ENCODE measurements at places on chromosomes 2 and 18. TPM values are rescaled to one million over a fixed set of nuclear protein-coding genes. Genes with fewer than 3 reads are reported as not detected.

- DNase-seq: no peak
Observed at GRCh38 chr18:37402735-37403099, 162.9 kb downstream of the CELF4 start.

DNA sequence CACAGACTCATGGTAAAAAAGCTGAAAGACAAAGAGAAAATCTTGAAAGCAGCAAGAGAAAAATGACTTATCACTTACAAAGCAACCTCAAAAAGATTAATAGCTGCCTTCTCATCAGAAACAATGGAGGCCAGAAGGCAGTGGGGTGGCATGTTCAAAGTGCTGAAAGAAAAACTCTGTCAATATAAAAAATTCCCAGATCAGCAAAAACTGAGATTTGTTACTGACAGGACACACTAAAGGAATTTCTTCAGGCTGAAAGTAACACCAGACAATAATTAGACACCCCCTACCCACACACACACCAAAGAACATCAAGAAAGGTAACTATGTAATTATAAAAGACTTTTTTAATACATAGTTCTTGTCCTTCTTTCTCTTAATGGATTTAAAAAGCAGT lies 311.1 kb downstream of the CLIP4 start:
- no peak for DNase-seq

RALBP1 gene
- polyA plus RNA-seq: 51.2 TPM

DYNC2LI1 gene
- 7.7 TPM for polyA plus RNA-seq

- peak; percentile 4 for DNase-seq
Observed at GRCh38 chr18:36775396-36775795, 53.4 kb downstream of the TPGS2 start.

DNA sequence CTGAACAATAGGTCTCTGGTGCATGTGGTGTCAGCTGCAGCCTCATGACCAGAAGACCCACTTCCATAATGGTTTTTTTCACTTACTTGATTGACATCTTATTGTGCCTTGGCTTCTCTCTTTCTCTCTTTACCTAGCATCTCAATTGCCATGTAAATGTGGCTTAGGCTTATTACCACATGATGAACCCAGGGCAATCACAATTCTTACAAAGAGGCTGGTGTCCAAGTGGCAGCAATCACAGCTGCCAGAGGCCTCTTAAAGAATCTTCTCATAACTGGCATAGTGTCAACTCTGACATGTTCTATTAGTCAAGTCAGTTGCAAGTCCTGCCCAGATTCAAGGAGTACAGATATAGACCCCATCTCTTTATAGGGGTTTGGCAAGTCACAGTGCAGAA lies 1224.8 kb downstream of the SUCLG1 start:
- no peak for DNase-seq

DNA sequence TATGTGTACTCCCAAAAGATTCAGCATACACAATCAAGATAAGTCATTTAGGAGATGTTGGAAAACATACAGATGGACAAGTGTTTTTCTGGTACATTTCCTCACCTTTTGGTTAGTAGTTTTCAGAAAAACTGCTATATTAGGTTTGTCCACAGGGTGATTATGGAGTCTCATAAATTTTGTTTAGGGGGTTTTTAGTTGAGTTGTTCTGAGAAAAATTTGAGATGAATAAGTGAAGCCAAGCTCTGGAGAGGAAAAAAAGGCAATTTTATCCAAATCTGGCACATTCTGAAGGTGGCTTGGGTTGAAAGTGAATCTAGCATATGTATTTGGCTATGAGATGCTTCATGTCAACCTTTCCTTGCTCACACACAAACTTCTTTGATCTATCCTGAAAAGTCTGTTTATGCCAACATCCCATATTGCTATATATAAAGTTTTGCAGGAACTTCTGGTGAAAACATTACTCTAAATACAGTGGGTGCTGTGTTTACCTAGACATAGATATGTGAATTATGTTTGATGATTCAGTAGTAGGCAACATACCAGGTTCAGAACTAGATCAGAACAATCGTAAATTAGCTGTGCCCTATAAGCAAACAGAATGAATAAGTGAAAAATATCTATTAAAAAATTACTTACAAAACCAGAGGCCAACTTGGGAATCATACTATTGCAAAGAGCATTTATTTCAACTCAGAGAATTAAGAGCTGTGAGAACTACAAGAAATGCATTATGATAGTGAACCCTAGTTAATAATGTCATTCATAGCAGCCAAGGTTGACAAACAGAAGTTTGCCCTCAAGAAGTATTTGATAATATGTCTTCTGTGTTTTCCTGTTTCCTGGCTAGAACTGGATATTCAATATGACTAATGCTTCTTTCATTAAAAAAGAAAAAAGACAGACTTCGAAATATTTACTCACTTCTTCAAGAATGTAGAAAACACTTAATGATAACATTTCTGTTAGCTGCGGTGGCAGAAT lies 552.0 kb downstream of the IRS1 start:
- peak; percentile 48 for DNase-seq

DSG4 gene
- polyA plus RNA-seq: 0.15 TPM

DNA sequence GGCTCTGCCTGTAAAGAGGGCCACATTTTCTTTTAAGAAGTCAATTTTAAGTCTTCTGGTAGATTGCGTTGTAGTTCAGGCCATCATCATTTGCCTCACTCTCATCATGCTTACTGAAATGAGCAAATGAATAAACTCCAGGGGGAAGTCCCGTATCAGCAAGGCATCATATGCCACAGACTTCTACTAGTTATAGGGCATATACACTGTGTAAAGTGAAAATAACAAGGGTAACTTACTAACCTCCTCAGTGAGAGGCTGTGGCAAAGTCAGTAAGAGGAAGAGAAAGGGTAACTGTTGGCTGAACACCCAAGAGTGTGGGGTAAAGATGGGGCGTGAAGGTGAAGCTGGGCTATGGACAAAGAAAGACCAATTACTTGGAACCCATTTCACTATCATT lies 456.2 kb downstream of the SPAG16 start:
- no peak for DNase-seq

LONRF2 gene
- not detected for polyA plus RNA-seq

- no peak for DNase-seq
Observed at GRCh38 chr2:63880625-63881024, 38.9 kb downstream of the UGP2 start.

EVA1A gene
- polyA plus RNA-seq: 28.0 TPM

DPP4 gene
- 0.24 TPM for polyA plus RNA-seq

- DNase-seq: no peak
Observed at GRCh38 chr2:3283206-3283605, 94.4 kb downstream of the EIPR1 start.

MROH2A gene
- polyA plus RNA-seq: 0.10 TPM

DNA sequence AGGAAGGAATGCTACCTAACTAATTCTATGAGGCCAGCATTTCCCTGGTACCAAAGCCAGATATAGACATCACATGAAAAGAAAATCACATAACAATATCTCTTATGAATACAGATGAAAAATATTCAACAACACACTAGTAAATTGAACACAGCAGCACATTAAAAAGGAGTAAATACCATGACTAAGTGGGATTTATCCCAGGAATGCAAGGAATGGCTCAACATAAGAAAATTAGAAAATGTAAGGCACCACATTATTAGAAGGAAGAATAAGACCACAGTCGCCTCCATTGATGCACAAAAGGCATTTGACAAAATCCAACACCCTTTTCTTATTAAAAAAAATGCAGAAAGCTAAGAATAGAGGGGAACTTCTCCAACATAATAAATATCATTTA lies 133.9 kb downstream of the TTC32 start:
- no peak for DNase-seq

ICOS gene
- polyA plus RNA-seq: not detected

GRCh38 chr2:239040152-239040761 lies 192.4 kb downstream of the TWIST2 start:
- DNase-seq: no peak

GRCh38 chr2:20207051-20207450 lies 17.9 kb downstream of the SDC1 start:
- DNase-seq: no peak

GRCh38 chr2:128623776-128624761 lies 305.4 kb upstream of the HS6ST1 start:
- peak; percentile 40 for DNase-seq

- DNase-seq: no peak
Observed at GRCh38 chr18:51716277-51716676, 518.8 kb upstream of the MEX3C start.

- no peak for DNase-seq
Observed at GRCh38 chr2:170161516-170162270, 16.3 kb upstream of the MYO3B start.

GRCh38 chr2:28681158-28681571 lies 70.5 kb upstream of the PPP1CB start:
- DNase-seq: peak; percentile 82

DNA sequence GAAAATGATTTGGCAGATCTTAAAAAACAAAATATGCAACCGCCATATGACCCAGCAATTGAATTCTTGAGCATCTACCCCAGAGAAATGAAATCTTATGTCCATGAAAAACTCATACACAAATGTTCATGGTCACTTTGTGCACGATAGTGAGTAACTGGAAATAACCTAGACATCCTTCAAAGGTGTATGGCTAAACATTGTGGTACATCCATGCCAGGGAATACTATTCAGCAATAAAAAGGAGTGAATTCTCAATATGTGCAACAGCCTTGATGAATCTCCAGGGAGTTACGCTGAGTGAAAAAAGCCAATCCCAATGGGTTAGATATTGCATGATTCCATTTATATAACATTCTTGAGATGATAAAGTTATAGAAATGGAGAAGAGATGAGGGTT lies 112.7 kb upstream of the SMAD2 start:
- no peak for DNase-seq

DNA sequence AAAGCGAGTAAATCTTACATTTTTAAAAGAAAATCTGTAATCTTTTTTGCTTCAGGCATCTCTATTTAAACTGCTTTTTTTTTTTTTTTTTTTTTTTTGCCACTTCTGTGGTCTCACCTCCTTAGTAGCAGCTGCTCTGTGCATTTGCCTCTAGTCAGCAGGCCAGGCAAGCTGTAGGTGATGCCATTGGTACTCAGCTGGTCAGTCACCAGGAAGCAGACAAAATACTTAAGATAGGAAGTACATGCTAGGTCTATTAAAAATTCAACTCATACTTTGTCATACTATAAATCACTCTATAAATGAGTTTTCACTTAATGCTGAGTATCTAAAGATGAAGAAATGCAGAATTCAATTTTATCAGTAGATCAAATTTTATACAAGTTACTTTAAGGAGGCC lies 83.7 kb downstream of the KYNU start:
- DNase-seq: no peak

GRCh38 chr2:19649785-19650380 lies 251.9 kb downstream of the TTC32 start:
- DNase-seq: peak; percentile 99

SERPINB3 gene
- 12.3 TPM for polyA plus RNA-seq

DNA sequence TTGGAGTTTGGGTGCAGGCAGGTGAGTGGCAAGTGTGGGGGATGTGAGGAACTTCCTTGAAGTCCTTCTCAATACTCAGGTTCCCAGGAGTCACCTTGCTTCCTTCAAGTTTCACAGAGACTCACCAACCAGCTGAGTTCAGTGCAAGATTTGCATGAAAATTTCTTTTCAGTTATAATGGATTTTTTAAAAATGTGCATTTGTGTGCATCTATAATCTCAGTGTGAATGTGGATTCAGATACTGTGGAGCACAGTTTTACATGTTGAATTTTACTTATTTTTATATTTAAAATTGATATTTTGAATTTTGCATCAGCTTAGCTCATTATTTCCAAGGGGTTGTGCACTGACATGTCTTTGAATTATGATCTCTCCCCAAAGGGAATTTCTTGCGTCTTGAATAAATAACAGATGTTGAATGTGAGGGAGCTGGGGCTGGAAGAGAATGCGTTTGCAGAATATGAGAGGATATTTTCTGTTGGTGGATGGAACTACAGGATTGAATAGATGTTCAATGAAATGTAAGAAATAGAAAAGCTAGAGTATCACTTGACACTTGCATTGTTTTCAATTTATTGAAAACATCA lies 184.3 kb downstream of the RPRM start:
- no peak for DNase-seq

GRCh38 chr2:70861777-70862625 lies 26.4 kb upstream of the CD207 start:
- DNase-seq: peak; percentile 54

GRCh38 chr2:12070153-12070552 lies 323.7 kb downstream of the LPIN1 start:
- no peak for DNase-seq

NEU4 gene
- polyA plus RNA-seq: not detected
